Mesothelial cell of epicardium (in vitro differentiated cells): ENCODE measurements at places on chromosomes 7 and 10.

- DNase-seq, result no peak
- no peaks in the 10 kb centered on the region for H3K36me3 ChIP-seq
- H3K4me1 ChIP-seq, result no peaks in the 10 kb centered on the region
- no peak overlapping the region for H3K27ac ChIP-seq
- H3K27me3 ChIP-seq, result peaks cover 66% of the 10 kb centered on the region
- no peak overlapping the region for H3K4me3 ChIP-seq
These were observed 400.3 kb upstream of the PRKCQ start for GRCh38 chr10:6980353-6980752.

DNA sequence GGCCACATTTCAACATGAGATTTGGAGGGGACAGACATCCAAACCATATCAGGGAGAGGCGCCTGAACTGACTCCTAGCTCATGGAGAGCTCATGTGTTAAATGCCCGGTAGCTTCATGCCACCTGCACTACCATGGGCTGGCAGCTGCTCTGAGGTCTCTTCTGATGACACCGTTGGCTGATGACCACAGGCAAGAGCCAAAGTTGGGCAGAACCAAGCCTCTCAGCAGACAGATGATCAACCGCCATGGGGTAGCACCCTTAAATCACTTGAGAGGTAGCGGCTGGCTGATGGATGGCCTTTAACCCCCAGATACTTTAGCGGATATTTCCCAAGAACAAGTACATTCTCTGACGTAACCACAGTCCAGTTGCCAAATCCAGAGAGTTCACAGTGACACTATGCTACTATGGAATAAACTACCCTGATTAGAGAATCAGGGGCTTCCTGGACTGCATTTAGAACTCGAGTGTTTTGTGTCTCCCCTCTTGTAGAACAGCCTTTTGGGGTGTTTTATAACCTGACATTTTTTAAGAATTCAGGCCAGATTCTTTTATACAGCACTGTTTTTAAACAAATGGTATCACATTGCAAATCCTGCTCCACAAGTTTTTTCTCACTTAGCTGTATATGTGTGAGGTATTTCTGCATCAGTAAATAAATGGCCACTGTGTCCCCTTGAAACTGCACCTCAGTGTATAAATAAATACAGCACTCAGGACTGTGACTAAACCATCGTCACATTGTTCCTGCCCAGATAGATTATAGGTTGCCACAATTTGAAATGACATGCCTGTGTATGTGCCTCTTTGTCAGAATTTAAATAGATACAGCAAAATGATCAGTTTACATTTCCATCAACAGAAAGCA is 30.8 kb upstream of the DRGX start:
- peaks cover 5% of the 10 kb centered on the region for H3K4me1 ChIP-seq
- H3K36me3 ChIP-seq, result peaks cover 11% of the 10 kb centered on the region
- no peak for DNase-seq
- H3K4me3 ChIP-seq, result no peak overlapping the region
- no peaks in the 10 kb centered on the region for H3K27me3 ChIP-seq
- no peak overlapping the region for H3K27ac ChIP-seq

DNA sequence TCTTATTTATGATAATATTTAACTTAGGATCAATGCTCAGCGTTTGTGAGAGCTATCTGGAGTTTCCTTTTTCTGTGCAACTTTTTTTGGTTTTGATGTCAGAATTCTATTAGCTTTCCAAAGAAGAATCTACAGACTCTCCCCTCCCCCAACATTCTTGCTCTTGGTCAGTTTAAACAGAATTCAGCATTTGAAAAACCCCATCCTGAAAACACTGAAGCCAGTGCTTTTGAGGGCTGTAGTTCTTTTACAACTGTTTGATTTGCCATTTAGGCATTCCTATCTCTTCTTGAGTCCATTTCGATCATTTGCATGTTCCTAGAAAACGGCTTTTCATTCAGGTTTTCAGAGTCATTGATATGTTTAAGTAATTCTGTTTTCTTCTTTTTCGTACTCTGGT is 15.6 kb upstream of the CXCL12 start:
- no peak for DNase-seq
- H3K4me3 ChIP-seq, result no peak overlapping the region
- H3K4me1 ChIP-seq, result peaks cover 35% of the 10 kb centered on the region

DNA sequence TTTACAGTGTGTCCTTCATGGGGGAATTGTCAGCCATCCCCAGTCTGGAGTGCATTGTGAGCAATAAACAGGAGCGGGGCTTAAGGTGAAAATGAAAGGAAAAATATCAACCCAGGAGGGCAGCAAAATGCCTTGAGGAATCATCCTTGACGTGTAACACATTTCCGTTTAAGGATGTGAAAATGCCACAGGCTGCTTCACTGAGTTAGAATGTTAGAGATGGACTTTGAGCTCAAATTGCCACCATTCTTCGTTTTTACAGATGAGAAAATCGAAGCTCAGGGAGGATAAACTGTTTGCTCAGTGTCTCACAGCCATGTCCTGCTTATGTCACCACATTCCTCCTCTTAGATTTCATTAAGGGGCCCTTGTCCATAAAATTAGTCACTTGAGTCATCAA is 23.1 kb downstream of the SORCS3 start:
- H3K4me1 ChIP-seq, result no peaks in the 10 kb centered on the region
- H3K27ac ChIP-seq, result no peak overlapping the region
- no peak overlapping the region for H3K4me3 ChIP-seq
- DNase-seq, result no peak
- no peaks in the 10 kb centered on the region for H3K36me3 ChIP-seq

DNA sequence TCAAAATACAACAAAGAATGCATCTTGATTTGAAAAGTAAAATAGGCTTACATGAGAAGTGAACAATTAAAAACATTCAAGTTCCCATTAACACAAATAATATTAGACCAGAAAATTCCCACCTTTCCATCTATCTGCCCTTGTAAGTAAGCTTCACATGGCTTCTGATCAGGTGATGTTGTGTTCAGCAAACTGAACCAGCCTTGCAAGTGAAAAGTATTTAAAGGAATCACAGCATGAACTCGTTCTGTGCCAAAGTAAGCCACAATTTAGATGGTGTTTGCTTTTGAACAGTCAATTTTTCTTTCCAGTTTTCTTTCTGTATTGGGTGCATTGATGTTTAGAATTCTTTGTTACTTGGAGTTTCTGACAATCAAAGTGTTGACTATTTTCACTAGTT is 347.9 kb downstream of the TNS3 start:
- no peaks in the 10 kb centered on the region for H3K36me3 ChIP-seq
- no peak for DNase-seq
- H3K27ac ChIP-seq, result no peak overlapping the region
- H3K27me3 ChIP-seq, result no peaks in the 10 kb centered on the region
- H3K4me3 ChIP-seq, result no peak overlapping the region

DNA sequence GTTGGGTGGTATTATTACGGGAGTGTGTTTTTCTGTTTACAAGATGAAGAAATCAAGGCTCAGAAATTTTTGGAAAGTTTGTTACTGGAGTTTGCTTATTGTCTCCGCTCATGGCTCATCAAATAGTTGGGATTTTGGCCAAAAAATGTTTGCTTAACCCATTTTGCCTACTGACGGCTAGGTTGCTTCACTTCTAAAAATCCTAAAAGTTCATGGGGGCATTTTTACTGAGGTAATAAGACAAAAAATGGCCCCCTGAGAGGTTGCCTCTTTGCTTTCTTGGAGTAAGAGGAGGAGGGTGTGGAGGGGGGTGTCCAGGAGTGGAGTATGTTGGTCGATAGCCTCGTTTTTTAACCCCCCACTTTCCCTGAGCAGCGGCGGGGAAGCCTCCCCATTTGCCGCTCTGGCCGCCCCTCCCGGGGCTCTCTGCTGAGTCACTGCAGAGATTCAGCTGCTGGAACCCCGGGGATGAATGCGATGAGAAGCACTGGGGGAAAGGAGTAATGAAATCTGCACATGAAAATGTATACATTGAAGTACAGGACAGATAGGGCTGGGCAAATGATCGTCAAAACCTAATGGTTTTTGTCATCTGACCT is 1.5 kb downstream of the MEST start:
- H3K27me3 ChIP-seq, result no peaks in the 10 kb centered on the region
- H3K27ac ChIP-seq, result peak overlapping the region; percentile 88
- peaks cover 15% of the 10 kb centered on the region for H3K36me3 ChIP-seq
- peak overlapping the region; percentile 82 for H3K4me3 ChIP-seq
- peaks cover 59% of the 10 kb centered on the region for H3K4me1 ChIP-seq

DNA sequence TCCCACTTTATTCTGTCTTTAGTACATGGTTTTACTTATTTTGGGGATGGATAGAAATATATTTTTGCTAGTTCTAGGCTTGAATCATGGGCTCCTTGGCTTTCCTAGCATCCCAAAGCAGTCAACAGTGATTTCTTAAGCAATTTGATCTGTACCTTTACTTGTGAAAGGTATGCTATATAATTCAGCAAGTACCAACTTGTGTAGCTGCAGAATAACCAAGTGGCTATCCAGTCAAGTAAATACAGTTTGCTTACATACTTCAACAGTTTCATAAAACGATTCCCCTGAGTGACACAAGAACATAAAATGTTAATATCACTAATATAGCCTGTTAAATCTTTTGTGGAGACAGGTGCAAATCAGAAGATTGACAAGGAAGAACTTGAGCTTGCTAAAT is 67.2 kb downstream of the PODXL start:
- no peak for DNase-seq
- H3K27ac ChIP-seq, result no peak overlapping the region
- peaks cover 8% of the 10 kb centered on the region for H3K4me1 ChIP-seq
- no peaks in the 10 kb centered on the region for H3K27me3 ChIP-seq
- peaks cover 6% of the 10 kb centered on the region for H3K36me3 ChIP-seq

- H3K27ac ChIP-seq, result no peak overlapping the region
- no peak overlapping the region for H3K4me3 ChIP-seq
- no peaks in the 10 kb centered on the region for H3K4me1 ChIP-seq
- peaks cover 4% of the 10 kb centered on the region for H3K27me3 ChIP-seq
- no peaks in the 10 kb centered on the region for H3K36me3 ChIP-seq
These were observed 11.5 kb downstream of the PILRA start for GRCh38 chr7:100384628-100385294.

DNA sequence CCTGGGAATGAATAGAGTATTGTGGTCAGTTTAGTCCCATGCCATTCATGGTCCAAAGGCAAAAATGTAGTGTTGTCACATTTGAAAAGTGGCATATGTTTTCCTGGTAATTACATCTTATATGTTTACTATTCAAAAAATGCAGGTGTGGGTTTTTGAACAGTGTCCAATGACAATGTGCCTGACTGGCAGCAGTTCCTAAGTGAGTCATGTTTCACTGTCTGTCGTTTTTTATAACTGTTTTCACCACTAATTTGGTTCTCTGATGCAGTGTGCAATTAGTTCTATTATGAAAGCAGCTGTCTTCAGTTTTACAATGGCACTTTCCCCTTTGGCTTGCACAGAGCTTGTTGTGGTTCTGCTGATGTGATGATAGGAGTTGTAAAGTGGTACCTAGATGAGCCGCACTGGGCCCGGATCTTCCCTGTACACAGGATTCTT is 162.3 kb downstream of the SEM1 start:
- H3K4me1 ChIP-seq, result no peaks in the 10 kb centered on the region
- DNase-seq, result no peak
- peaks cover 2% of the 10 kb centered on the region for H3K36me3 ChIP-seq
- no peaks in the 10 kb centered on the region for H3K27me3 ChIP-seq
- no peak overlapping the region for H3K4me3 ChIP-seq

- no peak for DNase-seq
- H3K27me3 ChIP-seq, result peaks cover 7% of the 10 kb centered on the region
- no peak overlapping the region for H3K27ac ChIP-seq
- peaks cover 12% of the 10 kb centered on the region for H3K4me1 ChIP-seq
These were observed 7.8 kb upstream of the TARP start for GRCh38 chr7:38281266-38281665.

DNA sequence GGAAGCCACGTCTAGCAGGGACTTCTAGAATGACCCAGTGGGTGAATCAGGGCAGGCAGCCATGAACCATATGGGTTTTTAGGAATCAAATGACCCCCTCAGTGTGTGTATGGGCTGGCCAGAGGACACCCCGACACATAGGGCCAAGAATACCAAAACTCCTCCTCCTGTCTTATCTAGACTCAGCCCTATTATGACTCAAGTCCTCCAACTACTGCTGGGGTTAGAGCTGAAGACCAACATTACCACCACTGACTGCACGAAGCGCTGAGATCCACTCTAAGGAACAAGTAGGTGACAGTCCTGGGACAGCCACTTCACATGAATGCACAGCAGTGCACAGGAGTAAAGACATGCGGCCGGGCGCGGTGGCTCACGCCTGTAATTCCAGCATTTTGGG is 11.5 kb upstream of the SVOPL start:
- DNase-seq, result no peak
- H3K4me3 ChIP-seq, result no peak overlapping the region
- H3K36me3 ChIP-seq, result no peaks in the 10 kb centered on the region
- H3K4me1 ChIP-seq, result peaks cover 11% of the 10 kb centered on the region

DNA sequence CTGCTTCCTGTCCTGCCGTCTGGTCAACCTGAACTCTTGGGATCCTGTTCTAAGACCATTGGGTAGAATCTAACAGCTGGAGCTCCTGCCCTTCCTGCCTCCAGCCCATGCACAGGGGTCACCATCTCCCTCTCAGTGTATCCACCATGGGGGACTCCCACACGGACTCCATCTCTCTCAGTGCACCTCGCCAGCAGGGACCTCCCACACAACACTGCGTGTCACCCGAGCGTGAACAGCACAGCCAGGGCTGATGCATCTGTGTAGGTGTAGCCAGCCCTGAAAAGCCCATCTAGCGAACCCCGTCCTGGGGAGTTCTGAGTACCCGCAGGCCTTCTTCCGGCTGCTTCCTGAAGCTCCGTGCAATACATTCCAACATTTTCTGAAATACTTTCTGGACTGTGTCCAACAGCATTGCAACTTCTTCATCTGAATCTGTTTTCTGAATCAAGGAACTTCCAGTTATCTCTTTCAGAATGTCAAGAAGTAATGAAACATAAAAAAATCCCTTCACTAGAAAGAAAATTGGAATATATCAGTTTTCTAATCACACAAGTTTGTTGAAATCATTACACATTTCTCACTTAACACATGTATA is 52.5 kb downstream of the NCAPG2 start:
- peaks cover 11% of the 10 kb centered on the region for H3K4me1 ChIP-seq
- no peaks in the 10 kb centered on the region for H3K27me3 ChIP-seq
- DNase-seq, result no peak
- H3K27ac ChIP-seq, result no peak overlapping the region
- H3K36me3 ChIP-seq, result peaks cover 11% of the 10 kb centered on the region

- peak overlapping the region; percentile 70 for H3K27ac ChIP-seq
- H3K4me3 ChIP-seq, result no peak overlapping the region
- no peaks in the 10 kb centered on the region for H3K27me3 ChIP-seq
- no peak for DNase-seq
- peaks cover 23% of the 10 kb centered on the region for H3K4me1 ChIP-seq
These were observed 9.9 kb downstream of the FAM204A start for GRCh38 chr10:118332236-118332635.

GRCh38 chr10:82335831-82336230 is 460.8 kb downstream of the NRG3 start:
- H3K27me3 ChIP-seq, result peaks cover 3% of the 10 kb centered on the region
- H3K4me1 ChIP-seq, result no peaks in the 10 kb centered on the region

- no peaks in the 10 kb centered on the region for H3K27me3 ChIP-seq
- peak overlapping the region; percentile 81 for H3K4me3 ChIP-seq
- no peak for DNase-seq
These were observed 121.2 kb upstream of the AFAP1L2 start for GRCh38 chr10:114525368-114525949.

DNA sequence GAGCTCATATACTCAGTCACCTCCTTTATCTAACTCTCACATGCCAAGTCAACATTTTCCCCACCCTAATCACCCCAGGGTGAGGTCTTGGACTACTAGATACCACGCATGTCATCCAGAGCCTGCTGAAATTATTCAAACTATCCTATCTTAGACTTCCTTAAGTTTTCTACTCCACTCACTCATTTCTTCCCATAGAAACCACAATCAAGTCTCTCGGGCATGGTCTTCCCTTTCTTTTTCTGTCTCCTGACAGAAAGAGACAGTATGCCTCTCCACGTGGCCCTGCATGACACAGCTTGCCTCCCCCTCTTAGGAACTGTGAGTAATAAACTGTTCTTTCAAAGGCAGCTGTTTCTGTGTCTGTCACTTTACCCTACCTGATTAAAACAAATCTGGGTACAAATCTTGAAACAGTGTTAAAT is 29.4 kb downstream of the TAS2R41 start:
- H3K4me3 ChIP-seq, result no peak overlapping the region
- no peak for DNase-seq
- no peaks in the 10 kb centered on the region for H3K36me3 ChIP-seq
